ENCODE measurements at places on chromosomes 13 and 19.

DNA sequence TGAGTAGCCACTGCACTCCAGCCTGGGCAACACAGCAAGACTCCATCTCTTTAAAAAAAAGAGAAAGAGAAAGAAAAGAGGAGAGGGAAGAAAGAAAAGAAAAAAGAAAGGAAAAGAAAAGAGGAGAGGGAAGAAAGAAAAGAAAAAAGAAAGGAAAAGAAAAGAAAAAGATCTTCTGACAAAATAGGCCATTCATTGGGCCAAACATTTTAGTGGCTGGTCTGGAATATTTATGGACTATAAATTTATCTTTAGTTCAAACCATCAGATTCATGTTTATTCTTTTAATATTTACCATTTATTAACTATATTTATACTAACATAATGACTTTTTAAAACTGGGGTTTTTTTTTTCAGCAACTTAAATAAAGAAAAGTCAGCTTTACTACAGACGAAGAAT lies 85.6 kb upstream of the KLF5 start:
- no peak for DNase-seq

GRCh38 chr13:52994865-52995264 lies 33.7 kb upstream of the OLFM4 start:
- DNase-seq, result no peak

DNA sequence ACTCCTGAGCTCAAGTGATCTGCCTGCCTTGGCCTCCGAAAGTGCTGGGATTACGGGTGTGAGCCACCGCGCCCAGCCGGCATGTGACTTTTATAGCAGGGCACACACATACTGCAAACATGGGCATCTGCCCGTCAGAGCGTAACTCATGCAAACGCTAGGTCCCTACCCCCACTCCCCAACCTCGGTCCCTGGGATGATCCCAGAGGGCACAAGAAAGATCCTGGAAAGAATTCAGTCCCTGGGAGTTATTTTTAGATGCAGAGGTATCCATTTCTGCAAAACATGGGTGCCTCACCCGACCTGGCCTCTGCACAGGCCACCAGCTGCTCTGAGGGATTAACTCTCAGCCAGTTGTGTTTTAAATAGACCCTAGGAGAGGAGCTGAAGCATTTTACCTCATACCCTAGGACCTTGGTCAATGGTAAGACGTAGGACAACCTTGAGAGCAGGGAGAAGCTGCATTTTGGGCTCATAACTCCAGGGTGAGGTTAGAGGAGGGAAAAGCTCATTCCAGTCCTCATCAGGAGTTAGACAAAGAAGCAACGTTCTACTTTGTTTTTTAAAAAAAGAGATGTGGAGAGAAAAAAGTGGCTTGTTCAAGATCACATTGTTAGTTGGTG lies 10.8 kb downstream of the TMEM38A start:
- no peak for DNase-seq

DNA sequence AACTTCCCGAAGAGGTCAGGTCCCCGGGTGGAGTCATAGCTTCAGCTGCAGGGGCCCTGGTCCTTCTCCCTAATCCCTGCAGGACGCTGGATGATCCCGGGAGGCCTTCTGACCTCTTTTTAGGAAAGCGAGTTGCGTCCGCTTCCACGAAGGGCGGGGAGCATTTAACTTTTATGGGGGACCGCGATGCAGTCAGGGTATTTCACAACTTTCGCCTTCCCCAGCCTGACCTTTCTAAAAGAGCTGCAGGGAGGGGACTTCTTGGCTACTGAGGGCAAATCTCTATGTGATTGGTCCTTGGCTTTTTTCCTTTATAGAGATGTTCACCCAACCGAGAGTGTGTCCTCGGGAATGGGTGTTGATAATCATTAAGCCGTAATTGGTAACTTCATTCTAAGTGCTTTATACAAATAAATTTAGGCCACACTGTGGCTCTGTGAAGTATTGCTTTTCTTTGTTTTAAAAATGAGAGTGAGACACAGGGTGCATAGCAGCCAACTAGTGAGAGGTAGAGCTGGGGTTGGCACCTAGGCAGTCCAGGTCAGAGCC lies 778 bp downstream of the ZNF230 start:
- no peak for DNase-seq

- DNase-seq, result no peak
Measured at GRCh38 chr19:49596407-49596806, 5.4 kb downstream of the PRR12 start.

DNA sequence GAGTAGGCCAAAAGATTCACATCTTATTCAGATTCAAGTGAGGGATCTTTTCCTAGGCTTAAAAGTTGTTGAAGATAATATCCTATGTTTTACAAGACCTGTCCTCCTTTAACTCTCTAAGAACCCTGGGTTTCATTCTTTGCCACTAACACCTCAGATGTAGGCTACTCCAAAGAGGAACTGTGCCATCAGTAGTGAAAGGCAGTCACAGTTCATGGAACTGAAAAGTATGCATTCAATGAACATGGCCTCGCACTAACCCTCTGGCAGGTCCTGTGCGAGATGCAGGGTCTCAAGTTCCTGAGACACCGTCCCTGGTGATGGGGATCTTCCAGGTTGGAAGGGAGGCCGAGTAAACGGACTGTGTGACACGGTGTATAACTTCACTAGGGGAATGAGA lies 4.3 kb downstream of the LGALS14 start:
- DNase-seq, result no peak

DNA sequence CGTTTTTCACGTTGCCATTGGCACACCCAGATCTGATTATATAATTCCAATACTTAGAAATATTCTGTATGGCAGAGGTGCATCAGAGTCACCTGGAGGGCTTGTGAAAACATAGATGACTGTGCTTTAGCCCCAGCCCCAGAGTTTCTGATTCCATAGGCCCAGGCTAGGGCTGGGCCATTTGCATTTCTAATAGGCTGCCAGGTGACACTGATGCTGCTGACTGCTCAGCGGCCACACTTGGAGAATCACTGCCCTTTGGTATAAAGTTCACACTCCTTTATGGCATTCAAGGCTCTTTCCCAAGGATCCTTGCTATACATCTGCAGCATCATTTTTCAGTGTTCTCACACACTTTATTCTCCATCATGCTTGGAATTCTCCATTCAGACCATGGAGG lies 137.1 kb downstream of the AKAP11 start:
- DNase-seq, result no peak

DNA sequence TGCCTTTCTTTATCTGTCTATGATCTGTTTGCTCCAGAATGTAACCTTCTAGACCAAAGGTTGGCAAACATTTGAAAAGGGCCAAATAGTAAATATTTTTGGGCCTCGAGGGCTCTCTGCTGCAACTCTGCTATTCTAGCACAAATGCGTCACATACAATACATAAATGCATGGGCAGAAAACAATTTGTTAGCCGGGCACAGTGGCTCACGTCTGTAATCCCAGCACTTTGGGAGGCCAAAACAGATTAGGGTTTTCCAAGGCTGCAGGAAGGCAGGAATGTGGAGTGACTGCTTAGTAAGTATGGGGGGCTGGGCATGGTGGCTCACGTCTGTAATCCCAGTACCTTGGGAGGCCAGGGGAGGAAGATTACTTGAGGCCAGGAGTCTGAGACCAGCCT lies 21.9 kb upstream of the EVI5L start:
- no peak for DNase-seq

DNA sequence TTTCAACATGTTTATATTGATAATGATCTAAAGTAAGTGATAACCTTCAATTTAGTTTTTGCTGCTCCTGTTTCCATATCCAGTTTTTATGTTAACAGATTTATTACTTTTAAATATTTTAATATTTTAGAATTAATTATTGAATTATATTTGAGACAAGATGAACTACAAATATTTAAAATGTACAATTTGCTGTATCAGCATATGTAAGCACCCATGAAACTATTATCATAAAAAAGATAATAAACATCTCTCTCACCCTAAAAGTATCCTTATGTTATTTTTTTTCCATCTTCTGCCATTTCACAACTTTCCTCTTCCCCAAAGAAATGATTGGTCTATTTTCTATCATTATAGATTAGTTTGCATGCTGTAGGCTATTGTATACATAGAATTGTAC lies 1426.6 kb upstream of the PRR20A start:
- DNase-seq, result no peak

- no peak for DNase-seq
Measured at GRCh38 chr13:102915393-102915930, 69.6 kb downstream of the ERCC5 start.

GRCh38 chr13:97367016-97367822 lies 66.8 kb upstream of the RAP2A start:
- DNase-seq, result no peak

DNA sequence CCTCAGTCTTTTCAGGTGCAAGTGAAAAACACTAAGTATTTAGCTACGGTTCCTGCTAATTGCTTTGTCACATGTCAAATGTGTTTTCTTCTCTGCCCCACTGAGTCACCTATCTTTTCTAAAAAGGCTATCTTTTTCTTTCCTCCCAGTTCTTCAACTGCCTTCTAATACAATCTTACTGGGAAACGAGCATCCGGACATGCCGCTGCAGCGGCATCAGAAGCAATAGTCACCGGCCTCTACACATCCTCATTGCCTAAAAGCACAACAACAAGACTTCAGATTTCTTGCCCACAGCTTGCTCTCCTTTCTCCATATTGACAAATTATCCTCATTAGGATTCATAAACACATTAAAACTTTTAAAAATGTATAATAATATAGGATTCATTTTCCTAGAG lies 1.2 kb downstream of the PCDH9 start:
- no peak for DNase-seq

GRCh38 chr13:110306960-110307766 lies at the start of the genes COL4A1 and COL4A2:
Gene COL4A1 (minus strand): TSS chr13:110307157. CDS start chr13:110307027, 130 bp downstream.
Gene COL4A2 (plus strand): TSS chr13:110307284. CDS start chr13:110307904, 620 bp downstream.
- peak; percentile 75 for DNase-seq

DNA sequence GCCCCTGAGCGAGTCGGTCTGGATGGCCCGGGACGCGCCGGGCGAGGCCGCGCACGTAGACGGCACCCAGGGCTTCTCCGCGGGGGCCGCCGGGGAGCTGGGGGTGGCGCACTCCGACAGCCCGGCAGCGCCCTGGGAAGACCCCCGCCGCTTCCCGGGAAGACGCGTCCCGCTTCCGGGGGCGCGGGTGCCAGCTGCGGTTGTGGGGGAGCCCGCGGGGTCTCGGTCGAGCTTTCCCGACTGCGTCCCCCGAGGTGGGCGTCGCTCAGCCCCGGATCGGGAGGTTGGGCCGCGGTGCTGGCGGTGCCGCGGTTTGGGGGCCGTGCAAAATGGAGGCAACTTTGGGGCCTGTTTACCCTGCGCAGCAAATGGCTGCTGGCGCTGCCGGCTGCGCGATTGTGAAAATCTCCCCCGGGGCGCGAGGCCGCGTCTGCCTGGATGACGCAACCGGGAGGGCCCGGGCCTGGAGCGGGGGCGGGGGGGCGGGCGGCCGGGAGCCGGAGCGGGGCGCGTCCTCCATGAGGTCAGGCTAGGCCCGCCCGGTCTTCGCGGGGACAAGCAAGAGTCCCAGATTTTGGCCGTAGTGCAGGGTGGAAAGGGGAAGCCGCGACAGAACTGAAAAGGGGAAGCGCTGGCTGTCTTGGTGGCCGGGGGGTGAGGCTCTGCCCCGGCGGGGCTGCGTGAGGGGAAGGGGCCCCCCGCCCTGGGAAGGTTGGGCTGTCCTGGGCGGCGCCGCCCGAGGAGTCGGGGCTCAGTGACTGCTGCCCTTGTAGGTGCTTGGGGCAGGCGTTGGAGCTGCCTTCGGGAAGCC lies 11.3 kb downstream of the PEAK3 start:
- peak; percentile 83 for DNase-seq

DNA sequence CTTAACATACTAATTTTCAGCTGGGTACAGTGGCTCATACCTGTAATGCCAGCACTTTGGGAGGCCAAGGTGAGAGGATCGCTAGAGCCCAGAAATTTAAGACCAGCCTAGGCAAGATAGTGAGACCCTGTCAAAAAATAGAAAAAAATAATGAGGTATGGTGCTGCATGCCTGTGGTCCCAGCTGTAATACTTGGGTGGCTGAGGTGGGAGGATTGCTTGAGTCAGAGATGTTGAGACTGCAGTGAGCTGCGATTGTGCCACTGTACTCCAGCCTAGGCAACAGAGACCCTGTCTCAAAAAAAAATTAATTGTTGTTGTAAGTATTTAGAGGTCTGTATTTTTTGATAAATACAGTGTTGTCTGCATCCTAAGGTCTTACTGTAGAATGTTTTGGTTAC lies 66.8 kb downstream of the FNDC3A start:
- no peak for DNase-seq

DNA sequence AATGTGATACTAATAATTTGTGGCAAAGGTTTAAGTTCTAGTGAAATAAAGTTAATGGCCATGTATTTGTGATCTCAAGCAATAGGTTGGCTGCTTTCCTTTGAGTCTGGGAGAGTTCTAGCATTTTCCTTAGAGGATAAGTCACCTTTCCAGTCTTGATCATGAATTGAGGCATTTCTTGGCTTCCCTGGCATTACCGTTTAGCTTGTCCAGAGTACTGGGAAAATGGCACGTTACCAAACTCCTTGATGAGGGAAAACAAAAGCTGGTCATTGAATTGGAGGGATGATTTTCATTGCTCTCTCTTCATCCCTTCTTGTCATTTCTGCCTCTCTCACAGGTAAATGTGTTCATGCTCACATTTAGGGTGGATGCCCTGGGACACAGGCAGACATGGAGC lies 34.0 kb upstream of the SPRY2 start:
- DNase-seq, result no peak

DNA sequence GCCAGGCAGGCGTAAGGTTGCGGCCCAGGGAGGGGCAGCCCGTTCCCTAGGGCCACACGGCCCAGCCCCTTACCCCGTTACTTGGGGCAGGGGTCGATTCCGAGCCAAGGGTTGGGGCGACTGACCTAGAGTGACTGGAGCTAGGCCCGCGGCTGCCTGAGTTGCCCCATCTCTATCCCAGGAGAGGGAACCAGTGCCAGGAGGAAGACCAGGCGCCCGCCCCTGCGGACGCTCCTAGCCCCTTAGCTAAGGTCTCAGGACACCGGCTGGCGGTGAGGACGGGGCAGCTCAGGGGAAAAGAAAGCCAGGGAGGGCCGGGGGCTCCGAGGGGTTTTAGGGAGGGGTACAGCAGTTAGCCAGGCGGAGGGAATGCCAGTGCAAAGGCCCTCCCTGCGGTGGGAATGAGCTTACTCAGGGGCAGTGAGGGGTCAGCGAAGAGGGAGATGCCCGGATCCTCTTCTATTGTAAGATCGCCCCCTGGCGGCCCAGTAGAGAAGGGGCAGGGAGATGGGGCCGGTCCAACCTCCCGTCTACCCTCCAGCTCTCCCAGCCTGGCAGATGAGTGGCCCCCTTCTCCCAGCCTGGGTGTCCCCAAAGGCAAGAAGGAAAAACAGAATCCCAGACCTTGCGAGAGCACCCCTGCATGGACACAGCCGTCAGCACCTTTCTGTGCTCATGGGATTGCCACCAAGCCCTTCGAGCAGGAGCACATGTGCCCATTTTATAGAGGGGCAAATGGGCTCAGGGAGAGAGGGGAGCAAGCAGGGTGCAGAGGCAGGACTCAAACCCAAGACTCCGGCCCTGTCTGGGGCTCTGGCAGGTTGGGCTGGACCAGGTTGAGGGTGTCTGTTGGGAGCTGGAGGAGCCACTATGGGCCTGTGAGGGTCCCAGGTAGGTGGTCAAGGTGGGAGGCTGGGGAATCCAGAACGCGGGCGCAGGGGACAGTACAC lies 16.3 kb downstream of the CILP2 start:
- no peak for DNase-seq

DNA sequence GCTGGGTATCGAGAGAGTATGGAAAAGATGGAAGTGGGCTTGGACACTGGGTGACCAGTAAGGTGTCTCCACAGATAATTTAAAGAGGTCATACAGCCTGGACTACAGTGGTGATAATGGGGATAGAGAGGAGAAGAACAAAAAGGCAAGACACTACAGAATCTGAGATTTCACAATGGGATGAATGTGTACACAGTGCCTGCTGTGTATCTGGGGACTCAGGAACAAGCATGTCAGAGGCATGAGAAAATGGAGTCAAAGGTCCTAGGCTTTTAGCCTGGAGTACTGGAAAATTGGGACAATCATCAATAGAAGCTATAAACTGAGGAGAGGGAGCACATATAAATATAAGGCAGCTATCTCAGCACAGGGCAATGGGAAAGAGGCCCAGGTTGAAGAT lies 69.4 kb downstream of the TSC22D1 start:
- no peak for DNase-seq
